ENCODE measurements at places on chromosomes 11 and 22.

- no peak for DNase-seq
These were observed 9.2 kb upstream of the MICALL1 start for GRCh38 chr22:37896939-37897338.

- DNase-seq = no peak
These were observed 308.9 kb downstream of the MN1 start for GRCh38 chr22:27492566-27493201.

DNA sequence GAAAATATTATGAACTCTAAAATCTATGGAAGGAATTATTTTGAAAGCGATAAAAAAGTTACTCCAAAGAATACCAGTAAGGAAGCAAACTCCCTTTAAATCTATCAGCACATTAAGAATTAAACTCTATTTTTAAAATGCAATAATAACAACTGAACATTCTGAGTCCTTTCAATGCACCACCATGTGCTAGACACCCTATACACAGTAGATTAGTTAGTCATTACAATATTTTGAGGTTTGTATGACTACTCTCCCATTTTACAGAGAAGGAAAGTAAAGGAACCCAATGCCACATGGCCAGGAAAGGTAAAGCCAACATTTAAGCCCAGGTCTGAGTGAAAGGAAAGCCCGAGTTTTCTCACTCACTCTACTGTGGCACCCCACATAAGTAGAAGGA is 17.7 kb downstream of the JAML start:
- DNase-seq = no peak

GRCh38 chr11:118374729-118375128 is 15.3 kb downstream of the UBE4A start:
- no peak for DNase-seq

- no peak for DNase-seq
These were observed 17.8 kb upstream of the GRIA4 start for GRCh38 chr11:105592035-105592434.

DNA sequence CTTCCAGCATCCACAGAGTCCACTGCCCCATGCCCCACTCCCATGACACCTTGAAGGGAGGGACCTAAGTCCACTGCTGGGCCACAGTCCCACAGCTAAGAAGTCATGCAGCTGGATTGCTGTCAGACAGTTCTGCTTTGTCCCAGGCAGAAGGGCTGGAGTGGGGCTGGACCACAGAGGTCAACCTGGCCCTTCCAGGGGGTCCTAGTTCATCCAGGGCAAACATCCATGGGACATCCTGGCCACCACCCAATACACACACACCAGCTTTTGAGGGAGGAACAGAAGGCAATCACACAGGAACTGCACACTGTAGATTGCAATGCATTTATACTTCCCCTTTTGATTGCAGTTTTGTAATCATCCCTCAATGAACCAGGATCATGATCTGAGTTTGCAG is 11.3 kb upstream of the APOL4 start:
- no peak for DNase-seq

DNA sequence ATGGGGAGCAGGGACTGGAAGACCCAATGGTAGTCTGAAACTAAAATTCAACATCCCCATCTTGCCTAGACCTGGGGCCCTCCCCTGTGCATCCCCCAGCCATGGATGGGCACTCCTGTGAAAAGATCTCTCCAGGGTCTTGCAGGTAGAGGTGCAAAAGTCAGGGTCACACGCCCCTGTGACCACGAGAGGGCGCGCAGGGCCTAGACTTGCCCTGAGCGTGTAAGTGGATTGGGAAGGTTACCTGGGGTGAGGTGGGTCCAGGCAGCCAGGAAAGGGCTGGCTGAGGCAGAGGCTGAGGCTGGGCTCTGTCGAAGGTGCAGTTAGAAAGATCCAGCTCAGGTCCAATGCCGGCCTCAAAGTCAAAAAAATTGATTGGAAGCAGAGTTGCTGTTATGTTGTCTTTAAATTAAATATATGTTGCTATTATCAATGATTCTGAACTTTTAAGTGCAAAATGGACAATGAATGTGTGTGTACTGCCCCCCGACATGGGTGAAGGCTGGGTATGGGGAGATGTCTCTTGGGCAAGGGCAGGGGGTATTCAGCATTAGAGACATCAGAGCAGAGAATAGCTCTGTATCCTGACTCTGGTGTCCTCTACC is 4.8 kb upstream of the POU2F3 start:
- peak; percentile 35 for DNase-seq

GRCh38 chr11:73493956-73494598 is 103.8 kb downstream of the FAM168A start:
- no peak for DNase-seq

DNA sequence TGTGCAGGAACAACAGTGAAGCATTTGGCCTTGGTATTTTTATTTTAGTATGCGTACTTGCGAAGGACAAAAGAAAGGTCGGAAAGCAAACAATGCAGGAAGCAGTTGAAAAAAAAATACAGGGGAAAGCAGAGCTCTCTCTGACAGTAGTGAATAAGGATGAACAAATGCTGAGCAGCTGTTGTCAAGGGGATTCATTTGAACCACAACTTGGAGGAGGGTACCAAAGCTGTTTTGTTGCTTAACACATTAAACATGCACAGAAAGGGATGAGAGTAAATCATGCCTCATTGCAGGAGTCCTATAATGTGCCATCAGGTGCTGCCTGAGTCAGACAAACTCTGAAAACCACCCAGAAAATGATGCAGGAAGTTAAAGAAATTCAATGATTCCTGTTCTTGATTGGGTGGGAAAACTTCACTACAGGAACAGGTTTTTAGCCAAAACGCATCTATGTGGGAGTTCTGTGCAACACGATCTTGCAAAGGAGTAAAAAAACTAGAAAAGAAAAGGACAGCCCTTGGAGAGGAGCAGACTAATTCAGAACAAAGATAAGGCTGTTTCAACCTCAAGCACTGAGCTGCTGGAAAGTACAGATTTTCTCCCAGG is 2113.5 kb downstream of the LRRC4C start:
- DNase-seq = no peak

DNA sequence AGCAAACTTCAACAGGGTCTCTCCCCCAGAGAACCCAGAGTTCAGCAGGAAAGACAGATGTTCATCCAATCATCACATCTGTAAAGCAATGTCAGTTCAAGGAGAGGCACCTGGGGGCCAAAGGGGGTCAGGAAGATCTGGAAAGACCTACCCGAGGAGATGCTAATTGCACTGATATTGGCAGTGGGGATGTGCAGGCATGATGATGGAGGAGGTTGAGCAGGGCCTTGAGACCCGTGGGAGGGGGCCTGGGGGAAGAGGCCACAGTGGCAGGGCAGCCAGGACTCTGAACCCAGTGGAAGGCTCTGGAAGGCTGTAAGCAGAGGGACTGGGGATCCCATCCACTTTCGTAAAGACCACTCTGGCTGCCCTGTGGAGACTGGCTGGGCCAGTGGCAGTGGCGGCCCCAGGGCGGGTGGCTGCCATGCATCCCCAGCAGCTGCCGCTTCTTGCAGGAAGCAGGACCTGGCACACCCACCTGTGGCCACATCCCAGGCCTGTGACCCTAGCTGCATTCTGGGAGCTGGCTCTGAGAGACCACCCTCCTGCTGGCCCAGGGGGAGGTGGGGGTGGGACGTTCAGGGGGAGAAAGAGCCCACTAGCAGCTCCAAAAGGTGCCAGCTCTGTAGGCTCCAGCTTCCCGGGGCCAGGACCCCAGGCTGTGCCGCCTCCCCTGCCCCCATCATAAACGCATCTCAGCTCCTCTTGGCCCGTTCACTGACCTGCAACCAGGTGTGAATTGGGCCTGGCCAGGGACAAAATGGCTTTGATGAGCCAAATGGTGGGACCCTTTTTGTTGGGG is 59.9 kb upstream of the FGF3 start:
- DNase-seq = no peak

DNA sequence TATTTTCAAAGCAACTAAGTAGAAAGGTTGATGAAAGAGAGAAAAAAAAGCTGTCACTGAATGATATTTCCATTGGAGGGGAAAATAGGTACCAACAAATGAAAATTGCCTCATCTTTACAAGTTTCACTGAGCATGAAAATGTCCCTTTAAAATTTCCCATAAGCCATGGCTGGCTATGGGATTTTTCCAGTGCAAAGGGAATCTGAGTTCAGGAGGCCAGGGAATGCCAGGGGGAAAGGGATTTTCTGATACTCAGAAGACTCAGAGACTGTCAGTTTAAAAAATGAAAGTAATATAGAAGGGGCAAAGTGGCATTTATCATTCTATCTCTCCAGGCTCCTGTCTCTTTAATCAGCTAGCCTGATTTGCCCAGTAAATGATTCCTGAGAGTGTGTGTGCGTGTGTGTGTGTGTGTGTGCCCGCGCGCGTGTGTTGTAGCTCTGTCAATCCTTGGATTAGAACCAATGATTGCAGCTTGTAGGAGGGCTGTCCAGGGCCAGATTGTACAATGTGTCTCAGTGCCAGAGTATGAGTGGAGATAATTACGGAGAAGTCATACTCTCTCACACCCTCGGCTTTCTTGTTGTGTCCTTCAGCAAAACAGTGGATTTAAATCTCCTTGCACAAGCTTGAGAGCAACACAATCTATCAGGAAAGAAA is at the start of gene NTM:
Gene NTM (plus strand): TSS at position 526 of the 662 bp plus-strand sequence.
- DNase-seq = no peak

DNA sequence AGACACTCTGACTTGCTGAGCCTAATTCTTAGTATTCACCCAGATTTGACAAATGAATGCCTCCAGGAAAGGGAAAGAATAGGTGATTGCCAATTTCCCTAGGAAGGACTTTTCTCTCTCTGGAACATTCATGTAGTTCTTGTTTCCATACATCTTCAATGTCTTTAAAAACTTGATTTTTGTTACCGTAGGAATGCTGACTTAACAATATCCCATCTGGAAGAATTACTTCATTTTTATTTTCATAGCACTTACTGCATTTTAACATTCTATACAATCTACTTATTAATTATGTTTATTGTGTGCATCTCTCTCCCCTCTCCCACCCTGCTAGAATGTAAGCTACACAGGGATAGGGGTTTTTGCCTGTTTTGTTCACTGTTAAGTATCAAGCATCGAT is 66.6 kb downstream of the SLC5A12 start:
- DNase-seq = no peak

GRCh38 chr11:117547195-117547850 is 219.7 kb downstream of the CEP164 start:
- no peak for DNase-seq

- no peak for DNase-seq
These were observed 75.8 kb downstream of the CD44 start for GRCh38 chr11:35214792-35215193.

GRCh38 chr22:21917181-21917958 is 35.3 kb downstream of the PPM1F start:
- no peak for DNase-seq

DNA sequence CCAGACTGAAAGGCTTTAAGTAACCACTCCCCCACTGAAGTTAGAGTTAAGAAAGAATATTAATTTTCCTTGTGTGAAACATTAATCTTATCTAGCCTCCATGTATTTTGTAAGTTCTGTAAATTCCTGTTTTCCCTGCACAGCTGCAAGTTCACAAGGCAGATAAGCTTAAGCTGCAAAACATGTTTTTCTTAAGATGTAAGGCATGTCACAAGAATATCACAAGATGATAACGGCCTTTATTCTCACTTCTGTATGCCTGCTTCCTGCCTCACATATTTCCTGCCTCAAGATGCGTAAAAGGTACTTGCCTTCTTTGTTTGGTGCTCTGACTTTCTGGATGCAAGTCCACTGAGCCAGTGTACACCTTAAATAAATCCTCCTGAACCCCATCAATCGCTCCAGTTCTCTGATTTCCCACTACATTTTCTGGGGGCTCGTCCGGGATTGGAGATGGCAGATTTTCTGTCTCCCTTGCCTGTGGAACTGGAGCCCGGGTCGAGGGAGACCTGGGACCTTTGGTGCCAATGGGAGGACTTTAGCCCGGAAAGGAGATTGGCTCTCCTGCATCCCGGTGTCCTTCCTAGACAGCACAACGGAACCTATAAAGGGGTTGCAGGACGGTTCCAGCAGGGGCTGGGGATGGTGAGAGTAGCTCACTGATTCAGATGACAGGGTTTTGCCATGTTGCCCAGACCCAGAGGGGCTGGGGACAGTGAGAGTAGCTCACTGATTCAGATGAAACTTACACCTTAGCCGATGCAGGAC is 30.2 kb downstream of the PPARA start:
- no peak for DNase-seq

DNA sequence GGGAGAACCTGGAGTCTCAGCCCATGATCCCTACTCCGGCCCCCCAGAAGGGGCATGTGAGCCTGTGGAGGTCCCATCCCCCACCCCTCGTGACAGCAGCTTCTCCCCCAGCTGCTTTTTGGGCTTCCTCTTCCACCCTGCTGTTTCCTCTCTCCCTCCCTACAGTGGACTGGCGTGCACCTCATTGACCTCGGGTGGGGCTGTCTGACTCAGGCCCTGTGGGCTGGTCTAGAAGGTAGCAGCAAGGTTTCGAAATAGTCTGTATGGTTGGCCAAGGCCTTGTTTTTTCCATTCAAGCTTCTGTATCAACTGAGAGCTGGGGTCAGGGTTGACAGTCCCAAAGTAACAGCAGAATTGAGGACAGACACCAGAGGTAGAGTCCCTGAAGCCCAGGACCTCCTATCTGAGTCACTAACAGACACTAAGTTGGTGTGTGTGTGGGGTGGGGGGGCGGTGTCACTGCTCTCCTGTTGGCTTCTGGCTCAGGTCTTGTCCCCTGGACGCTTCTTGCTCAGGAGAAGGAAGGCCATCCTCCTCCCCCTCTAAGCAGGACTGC is 7.7 kb downstream of the SLC37A2 start:
- DNase-seq = no peak

GRCh38 chr11:128765571-128766549 is 72.0 kb downstream of the FLI1 start:
- no peak for DNase-seq

GRCh38 chr11:30741039-30741550 is 154.9 kb upstream of the MPPED2 start:
- no peak for DNase-seq

- no peak for DNase-seq
These were observed 2.5 kb downstream of the WNT7B start for GRCh38 chr22:45974498-45974897.

- DNase-seq = no peak
These were observed 410.4 kb downstream of the TENM4 start for GRCh38 chr11:79030448-79030847.

GRCh38 chr11:116062490-116063171 is 558.4 kb upstream of the CADM1 start:
- no peak for DNase-seq
